ENCODE measurements at places on chromosomes 1 and 21. TPM values are rescaled to one million over a fixed set of nuclear protein-coding genes. Genes with fewer than 3 reads are reported as not detected.
A peak's percentile ranks its signal among the peaks of the same experiment; 100 is the strongest.

ADSS2 gene
- 29.4 TPM for total RNA-seq

- no peaks in the 10 kb centered on the region for H3K4me1 ChIP-seq
- DNase-seq: no peak
- H3K27me3 ChIP-seq: no peaks in the 10 kb centered on the region
- H3K27ac ChIP-seq: no peak overlapping the region
- peaks cover 45% of the 10 kb centered on the region for H3K36me3 ChIP-seq
Measured at GRCh38 chr21:44471996-44472395, 16.7 kb downstream of the LRRC3 start.

SLAMF8 gene
- total RNA-seq: not detected

GRCh38 chr1:218481116-218481775 is 136.1 kb downstream of the TGFB2 start:
- no peak for DNase-seq
- H3K4me1 ChIP-seq: no peaks in the 10 kb centered on the region
- H3K36me3 ChIP-seq: no peaks in the 10 kb centered on the region
- H3K4me3 ChIP-seq: no peak overlapping the region
- no peak overlapping the region for H3K27ac ChIP-seq

DNA sequence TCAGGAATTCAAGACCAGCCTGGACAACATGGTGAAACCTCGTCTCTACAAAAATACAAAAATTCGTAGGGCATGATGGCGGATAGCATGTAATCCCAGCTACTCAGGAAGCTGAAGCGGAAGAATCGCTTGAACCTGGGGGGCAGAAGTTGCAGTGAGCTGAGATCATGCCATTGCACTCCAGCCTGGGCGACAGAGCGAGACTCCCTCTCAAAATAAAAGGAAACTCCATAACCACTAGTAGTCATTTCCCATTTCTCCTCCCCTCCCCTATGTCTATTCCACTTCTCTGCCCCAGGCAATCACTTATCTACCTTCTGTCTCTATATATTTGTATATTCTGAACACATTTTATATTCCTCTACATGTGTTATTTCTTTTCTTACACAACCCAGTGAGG is 4.0 kb upstream of the CEP350 start:
- H3K27ac ChIP-seq: no peak overlapping the region
- no peaks in the 10 kb centered on the region for H3K36me3 ChIP-seq
- H3K27me3 ChIP-seq: no peaks in the 10 kb centered on the region
- no peaks in the 10 kb centered on the region for H3K4me1 ChIP-seq
- H3K4me3 ChIP-seq: no peak overlapping the region
- no peak for DNase-seq

- DNase-seq: no peak
- H3K4me3 ChIP-seq: no peak overlapping the region
- H3K27ac ChIP-seq: no peak overlapping the region
- no peaks in the 10 kb centered on the region for H3K36me3 ChIP-seq
- no peaks in the 10 kb centered on the region for H3K27me3 ChIP-seq
Measured at GRCh38 chr1:90795431-90795830, 78.3 kb upstream of the BARHL2 start.

- H3K27me3 ChIP-seq: no peaks in the 10 kb centered on the region
- H3K36me3 ChIP-seq: peaks cover 35% of the 10 kb centered on the region
- peaks cover 21% of the 10 kb centered on the region for H3K4me1 ChIP-seq
- peak overlapping the region; percentile 90 for H3K4me3 ChIP-seq
- H3K27ac ChIP-seq: no peak overlapping the region
- DNase-seq: peak; percentile 85
Measured at GRCh38 chr1:225882694-225883615, 775 bp upstream of the TMEM63A start.
